Ovary (tissue), 10 donors: ENCODE measurements at places on chromosomes 13 and 19. TPM values are rescaled to one million over a fixed set of nuclear protein-coding genes. Genes with fewer than 3 reads are reported as not detected.

DNA sequence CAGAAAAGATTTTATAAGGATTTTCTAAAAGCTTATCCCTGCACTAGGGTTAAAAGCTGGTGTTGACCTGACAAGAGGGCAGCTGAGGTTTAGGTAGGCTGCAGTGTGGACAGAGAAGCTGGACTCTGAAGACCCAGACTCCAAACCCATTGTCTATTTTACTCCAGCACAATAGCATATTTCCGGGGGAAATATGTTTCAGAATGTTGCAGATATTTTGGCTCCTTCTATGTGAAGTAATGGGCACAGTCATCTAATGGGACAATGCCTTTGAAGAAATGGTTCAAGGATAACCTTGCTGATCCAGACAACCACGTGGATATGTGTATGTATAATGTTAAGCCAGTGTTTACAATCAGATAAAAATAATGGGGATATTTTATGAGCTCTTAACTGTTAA is 173.8 kb upstream of the TSC22D1 start:
- H3K4me3 ChIP-seq = no peak overlapping the region
- no peak for DNase-seq
- no peaks in the 10 kb centered on the region for H3K36me3 ChIP-seq
- no peak overlapping the region for H3K27ac ChIP-seq
- H3K27me3 ChIP-seq = no peaks in the 10 kb centered on the region

- no peak for DNase-seq
- H3K4me3 ChIP-seq = no peak overlapping the region
- H3K27ac ChIP-seq = no peak overlapping the region
- H3K36me3 ChIP-seq = no peaks in the 10 kb centered on the region
- H3K27me3 ChIP-seq = no peaks in the 10 kb centered on the region
These were observed 816.6 kb downstream of the UQCRFS1 start for GRCh38 chr19:28396287-28396831.

The KLK10 gene
- 20.7 TPM for total RNA-seq

The SDHAF1 gene
- 34.7 TPM for total RNA-seq

DNA sequence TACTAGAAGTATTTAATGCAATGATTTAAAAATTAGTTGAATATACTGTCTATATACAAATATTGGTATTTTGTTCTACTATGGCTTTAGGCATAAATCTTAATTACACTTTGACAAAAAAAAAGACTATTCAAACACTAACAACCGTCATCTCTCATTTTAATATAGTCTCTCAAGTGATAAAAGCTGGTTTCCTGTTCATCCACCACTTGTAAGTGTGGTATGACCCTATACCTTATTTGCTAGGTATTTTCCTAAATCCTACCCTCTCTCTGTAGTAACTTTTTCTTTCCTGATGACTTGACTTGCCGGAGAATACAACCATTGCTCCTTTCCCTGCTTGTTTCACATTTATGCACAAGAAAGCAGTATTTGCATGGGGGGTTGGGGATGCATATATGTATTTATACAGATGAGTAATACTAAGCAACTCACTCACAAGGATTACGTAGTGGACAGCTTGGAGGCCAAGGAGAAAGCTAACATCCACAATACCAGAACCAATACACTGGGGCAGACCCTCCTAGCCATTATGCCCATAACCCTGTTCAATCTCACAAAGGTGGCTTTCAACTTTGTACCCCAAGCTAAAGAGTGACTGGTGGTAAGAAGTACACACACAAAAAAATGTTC is 12.7 kb upstream of the EFNB2 start:
- no peak overlapping the region for H3K4me3 ChIP-seq
- H3K4me1 ChIP-seq = no peaks in the 10 kb centered on the region
- no peak overlapping the region for H3K27ac ChIP-seq
- no peaks in the 10 kb centered on the region for H3K27me3 ChIP-seq
- no peak for DNase-seq

DNA sequence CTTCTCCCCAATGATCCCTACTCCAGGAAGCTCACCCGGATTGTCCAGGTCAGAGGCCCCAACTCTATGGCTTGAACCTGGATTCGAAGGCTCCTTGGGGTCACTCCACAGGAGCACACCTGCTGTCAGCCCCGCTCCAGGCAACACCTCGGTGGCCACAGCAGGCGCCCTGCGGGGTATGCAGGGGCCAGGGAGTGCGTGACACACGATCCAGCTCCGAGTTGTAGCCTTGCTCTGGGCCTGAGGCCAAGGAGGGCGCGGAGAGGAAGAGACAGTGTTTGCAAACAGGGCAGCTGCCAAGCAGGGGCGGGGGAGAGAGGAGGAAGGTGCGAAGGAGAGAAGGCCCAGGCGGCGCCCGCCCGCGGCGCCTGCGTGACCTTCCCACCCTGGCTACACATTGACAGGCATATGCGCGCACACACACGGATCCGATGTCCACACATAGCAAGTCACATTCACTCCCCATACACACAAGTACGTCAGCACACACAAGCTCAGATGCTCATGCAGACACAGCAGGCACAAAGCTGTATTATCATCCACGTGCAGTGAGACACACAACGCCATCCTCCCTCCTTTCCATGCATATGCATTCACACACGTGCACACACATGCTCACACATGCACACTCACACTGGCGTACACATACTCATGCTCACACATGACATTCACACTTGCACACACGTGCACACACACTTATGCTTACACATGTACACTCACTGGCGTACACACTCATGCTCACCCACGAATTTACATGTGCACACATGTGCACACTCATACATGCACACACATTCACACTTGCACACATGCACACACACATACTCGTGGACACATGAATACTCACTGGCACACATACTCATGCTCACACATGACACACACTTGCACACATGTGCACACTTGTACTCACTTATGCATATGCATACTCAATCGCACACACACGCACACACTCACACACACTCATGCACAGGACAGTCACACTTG is 10.4 kb downstream of the SBK2 start:
- no peak for DNase-seq
- H3K4me3 ChIP-seq = no peak overlapping the region
- H3K27ac ChIP-seq = no peak overlapping the region
- H3K4me1 ChIP-seq = peaks cover 2% of the 10 kb centered on the region
